SJSA1 (cell line): ENCODE measurements at places on chromosomes 1 and 21. TPM values are rescaled to one million over a fixed set of nuclear protein-coding genes. Genes with fewer than 3 reads are reported as not detected.

DNA sequence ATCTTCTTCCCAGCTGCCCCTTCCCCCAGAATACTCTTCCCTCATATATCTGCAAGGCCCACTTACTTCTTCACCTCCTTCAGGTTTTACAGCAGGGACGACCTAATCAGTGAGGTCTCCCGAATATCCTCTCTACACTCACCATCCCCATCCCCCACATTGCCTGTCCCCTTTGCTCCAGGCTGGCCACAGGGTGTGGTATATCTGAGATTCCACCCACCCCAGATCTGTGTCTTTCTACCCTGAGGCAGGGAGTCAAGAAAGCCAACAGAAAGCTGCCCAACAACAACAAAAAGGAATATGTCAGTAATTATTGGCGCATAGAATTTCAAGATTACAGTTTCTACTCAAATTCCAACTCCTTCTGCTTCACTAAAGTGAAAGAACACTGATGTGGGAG, 30.0 kb upstream of the OPRD1 start:
- no peaks in the 10 kb centered on the region for H3K27me3 ChIP-seq
- no peaks in the 10 kb centered on the region for H3K4me1 ChIP-seq
- no peak overlapping the region for H3K27ac ChIP-seq

GRCh38 chr1:189619682-189620332, 857.9 kb downstream of the BRINP3 start:
- no peaks in the 10 kb centered on the region for H3K36me3 ChIP-seq
- H3K27ac ChIP-seq = no peak overlapping the region
- H3K4me1 ChIP-seq = no peaks in the 10 kb centered on the region
- no peaks in the 10 kb centered on the region for H3K27me3 ChIP-seq
- H3K4me3 ChIP-seq = no peak overlapping the region

DNA sequence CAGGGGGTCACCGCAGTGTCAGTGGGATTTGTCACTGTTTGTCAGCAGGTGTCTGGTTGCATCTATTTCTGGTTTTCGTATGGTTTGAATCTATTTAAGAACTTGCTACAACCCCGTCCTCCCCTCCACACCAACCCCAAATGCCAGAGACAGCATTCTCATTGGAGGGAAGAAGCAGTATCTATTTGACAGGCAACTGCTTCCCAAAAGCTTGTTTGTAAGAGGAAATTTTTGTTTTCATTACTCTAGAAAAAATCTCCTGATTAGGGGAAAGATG, 54.4 kb downstream of the NR5A2 start:
- no peak overlapping the region for H3K27ac ChIP-seq
- DNase-seq = no peak
- no peaks in the 10 kb centered on the region for H3K4me1 ChIP-seq
- H3K4me3 ChIP-seq = no peak overlapping the region

DNA sequence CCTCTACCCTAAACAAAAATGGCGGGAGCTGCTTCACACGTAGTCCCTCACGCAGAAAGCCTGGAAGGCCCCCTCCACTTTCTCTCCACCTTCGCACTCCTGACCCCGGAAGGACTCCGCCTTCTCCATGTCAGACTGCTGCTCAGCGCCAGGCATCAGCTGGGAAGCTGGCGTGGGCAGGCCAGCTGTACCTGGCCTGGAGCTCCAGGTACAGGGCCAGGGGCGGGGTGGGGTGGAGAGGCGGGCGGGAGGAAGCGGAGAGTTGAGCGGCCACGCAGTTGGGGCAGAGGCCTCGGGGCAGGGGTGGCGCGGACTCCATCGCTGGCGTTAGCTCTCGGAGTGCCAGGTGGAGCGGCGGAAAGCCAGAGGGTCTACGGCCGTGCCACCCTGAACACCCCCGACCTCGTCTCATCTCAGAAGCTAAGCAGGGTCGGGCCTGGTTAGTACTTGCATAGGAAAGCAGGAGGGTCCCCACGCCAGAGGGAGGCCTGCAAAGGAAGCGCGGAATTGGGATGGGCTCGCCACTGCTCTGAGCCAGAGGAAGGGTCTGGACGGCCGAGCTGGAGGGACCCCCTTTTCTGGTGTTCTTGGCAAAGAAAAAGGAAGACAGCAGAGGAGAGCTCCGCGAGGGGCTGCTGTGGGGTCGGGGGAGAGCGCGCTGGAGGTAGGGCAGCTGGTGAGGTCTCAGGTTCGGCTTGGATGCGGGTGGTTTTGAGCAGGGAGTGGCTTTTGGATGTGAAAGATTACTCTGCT, at the start of gene MIGA1:
MIGA1 (plus strand) TSS at position 121 of the 753 bp plus-strand sequence. CDS start 3,604 bp downstream, outside the sequence.
- H3K36me3 ChIP-seq = peaks cover 15% of the 10 kb centered on the region
- H3K27me3 ChIP-seq = no peaks in the 10 kb centered on the region; the same call in 1 of the 2 replicates
- peak within 1 kb of the TSS; percentile 11 for H3K27ac ChIP-seq
- H3K4me1 ChIP-seq = peaks cover 9% of the 10 kb centered on the region

- no peaks in the 10 kb centered on the region for H3K36me3 ChIP-seq
- H3K4me1 ChIP-seq = no peaks in the 10 kb centered on the region
- no peak overlapping the region for H3K4me3 ChIP-seq
- no peak overlapping the region for H3K27ac ChIP-seq
- DNase-seq = peak; percentile 77
- peaks cover 4% of the 10 kb centered on the region; the same call in 1 of the 2 replicates for H3K27me3 ChIP-seq
Observed at GRCh38 chr1:64268653-64269557, 65.5 kb downstream of the UBE2U start.

DNA sequence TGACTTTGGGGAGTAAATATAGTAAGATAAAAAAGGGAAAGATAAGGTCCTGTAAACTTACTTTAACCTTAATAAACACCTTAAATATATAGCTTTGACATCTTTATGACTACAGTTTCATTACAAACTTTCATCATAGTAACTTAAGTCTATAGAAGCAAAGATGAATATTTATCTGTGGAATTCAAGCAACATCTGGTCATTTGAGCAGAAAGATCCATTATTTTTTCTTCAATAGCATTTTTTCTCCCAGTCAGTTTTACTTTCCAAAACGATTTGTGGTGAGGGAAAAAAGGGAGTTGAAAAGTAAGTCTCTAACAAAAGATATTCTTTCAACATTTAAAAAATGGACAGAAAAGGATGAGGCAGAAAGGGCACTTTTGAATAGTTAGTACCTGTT, 69.0 kb downstream of the HMCN1 start:
- peaks cover 9% of the 10 kb centered on the region for H3K4me1 ChIP-seq
- no peak for DNase-seq
- H3K36me3 ChIP-seq = no peaks in the 10 kb centered on the region
- no peak overlapping the region for H3K27ac ChIP-seq

DNA sequence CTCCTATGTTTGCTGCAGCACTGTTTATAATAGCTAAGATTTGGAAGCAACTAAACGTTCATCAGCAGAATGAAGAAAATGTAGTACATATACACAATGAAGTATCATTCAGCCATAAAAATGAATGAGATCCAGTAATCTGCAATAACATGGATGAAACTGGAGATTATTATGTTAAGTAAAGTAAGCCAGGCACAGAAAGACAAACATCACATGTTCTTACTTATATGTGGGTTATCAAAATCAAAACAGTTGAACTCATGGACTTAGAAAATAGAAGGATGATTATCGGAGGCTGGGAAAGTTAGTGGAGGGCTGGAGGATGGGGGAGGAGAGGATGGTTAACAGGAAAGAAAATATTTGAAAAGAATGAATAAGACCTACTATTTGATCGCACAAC, 1017.6 kb downstream of the KCNT2 start:
- no peaks in the 10 kb centered on the region for H3K36me3 ChIP-seq
- DNase-seq = no peak
- H3K27ac ChIP-seq = no peak overlapping the region
- no peaks in the 10 kb centered on the region for H3K4me1 ChIP-seq
- no peak overlapping the region for H3K4me3 ChIP-seq

GRCh38 chr21:42091899-42092508, 20.9 kb downstream of the UMODL1 start:
- peaks cover 20% of the 10 kb centered on the region for H3K4me1 ChIP-seq
- H3K4me3 ChIP-seq = no peak overlapping the region
- no peaks in the 10 kb centered on the region for H3K36me3 ChIP-seq

- peaks cover 33% of the 10 kb centered on the region for H3K4me1 ChIP-seq
- H3K36me3 ChIP-seq = peaks cover 2% of the 10 kb centered on the region
- H3K27me3 ChIP-seq = no peaks in the 10 kb centered on the region
- no peak overlapping the region for H3K4me3 ChIP-seq
Observed at GRCh38 chr1:11930571-11931445, 3.7 kb upstream of the PLOD1 start.

DNA sequence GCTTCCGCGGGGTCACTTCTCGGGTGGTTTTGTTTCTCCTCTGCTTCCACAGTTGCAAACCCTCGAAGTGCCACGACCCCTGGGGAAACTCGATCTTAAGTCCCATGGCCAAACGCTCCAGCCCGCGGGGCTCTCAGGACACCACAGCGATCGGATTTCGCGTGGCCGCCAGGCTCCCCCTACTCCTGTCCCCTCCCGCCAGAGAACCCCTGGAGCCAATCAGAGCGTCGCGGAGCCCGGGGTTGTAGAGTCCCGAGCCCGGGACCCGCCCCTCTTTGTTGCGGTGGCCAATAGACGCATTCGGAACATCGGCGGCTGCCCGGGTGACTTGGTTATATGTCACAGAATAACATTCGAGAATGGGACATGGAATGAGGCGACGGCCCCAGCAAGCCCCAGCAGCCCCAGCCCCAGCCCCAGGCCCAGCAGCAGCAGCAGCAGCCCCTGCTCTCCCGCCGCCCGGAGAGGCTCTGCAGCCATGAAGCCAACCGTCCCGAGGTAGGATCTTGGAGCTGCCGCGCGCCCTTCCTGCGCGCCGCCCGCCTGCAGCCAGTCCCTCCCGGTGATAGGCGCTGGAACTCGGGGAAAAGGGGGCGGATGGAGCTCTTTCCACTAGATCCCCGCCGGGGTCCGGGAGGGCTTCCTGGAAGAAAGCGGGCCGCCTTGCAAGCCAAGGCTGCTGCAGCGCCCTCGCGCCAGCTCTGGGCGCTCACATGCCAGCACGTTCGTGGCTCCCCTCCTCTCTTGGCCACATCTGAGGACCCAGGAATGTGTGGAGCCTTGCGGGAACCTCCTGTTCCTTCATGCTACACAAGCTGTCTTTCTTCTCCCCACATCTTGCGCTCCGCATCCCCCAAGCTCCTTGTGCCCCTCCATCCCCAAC, at the start of gene VASH2:
VASH2 (plus strand) TSS at position 299 of the 883 bp plus-strand sequence. CDS start 1,002 bp downstream, outside the sequence.
- peak within 1 kb of the TSS; percentile 43 for H3K4me3 ChIP-seq
- H3K27ac ChIP-seq = no peak within 1 kb of the TSS
- peak; percentile 86 for DNase-seq
- H3K36me3 ChIP-seq = no peaks in the 10 kb centered on the region
- no peaks in the 10 kb centered on the region for H3K27me3 ChIP-seq
- H3K4me1 ChIP-seq = peaks cover 17% of the 10 kb centered on the region

- 0 out of 2 replicates have a peak, but pooled peaks cover 8% of the 10 kb centered on the region for H3K36me3 ChIP-seq
- no peak overlapping the region for H3K27ac ChIP-seq
- H3K4me1 ChIP-seq = peaks cover 7% of the 10 kb centered on the region
- no peaks in the 10 kb centered on the region for H3K27me3 ChIP-seq
- H3K4me3 ChIP-seq = no peak overlapping the region
Observed at GRCh38 chr1:208129060-208129459, 115.1 kb downstream of the PLXNA2 start.

DNA sequence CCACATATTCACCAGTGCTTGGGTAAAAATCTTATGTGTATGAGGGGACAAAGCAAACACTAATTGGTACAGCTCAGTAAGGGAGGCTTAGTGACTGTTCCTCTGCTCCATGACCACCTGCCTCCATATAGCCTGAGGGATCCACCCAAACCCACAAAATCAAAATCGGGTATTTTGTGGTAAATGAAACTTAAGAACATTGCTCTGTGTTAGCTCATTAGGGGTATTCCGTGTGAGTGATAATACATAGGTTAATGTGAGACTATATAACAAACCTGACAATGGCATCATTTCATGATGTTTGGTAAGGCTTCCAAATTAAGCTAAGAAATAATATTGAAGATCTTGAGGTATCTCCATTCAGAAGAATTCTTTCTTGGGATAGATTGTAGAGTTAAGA, 25.8 kb downstream of the COL9A2 start:
- DNase-seq = no peak
- H3K4me3 ChIP-seq = no peak overlapping the region
- peaks cover 75% of the 10 kb centered on the region for H3K36me3 ChIP-seq
- no peak overlapping the region for H3K27ac ChIP-seq
- H3K27me3 ChIP-seq = no peaks in the 10 kb centered on the region

DNA sequence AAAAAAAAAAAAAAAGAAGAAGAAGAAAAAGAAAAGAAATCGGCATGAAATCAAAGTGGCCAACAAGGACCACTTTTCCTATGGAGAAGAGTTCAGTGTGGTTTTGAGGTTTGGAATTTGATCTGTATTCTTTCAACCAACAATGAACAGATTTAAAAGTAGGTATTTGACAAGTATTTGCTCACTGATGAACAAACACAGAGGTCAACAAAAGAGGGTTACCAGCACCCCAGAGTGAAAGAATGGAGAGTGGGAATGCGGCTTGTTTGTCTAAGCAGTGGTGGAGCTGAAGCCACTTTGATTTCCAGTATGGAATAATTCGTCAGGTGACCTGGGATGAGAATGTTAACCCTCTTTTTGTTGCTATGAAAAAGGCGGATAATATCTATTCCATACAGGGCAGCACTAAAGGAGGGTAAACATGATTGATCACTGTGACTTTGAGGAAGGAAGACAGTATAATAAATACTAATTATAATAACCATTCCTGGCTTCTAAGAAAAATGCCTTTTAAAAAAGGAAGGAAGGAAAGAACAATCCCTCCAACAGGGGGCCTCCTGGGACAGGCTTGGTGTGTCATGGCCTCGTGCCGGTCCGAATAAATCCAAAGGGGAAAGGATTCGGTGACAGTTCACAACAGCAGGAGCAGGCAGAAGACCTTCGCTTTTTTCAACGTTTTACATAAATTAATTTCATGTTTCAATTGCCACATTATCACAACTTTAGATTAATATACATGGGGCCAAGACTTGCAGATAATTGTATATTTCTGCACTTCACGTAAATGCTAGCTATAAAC, 37.2 kb upstream of the SIM2 start:
- no peak overlapping the region for H3K4me3 ChIP-seq
- H3K36me3 ChIP-seq = no peaks in the 10 kb centered on the region
- no peaks in the 10 kb centered on the region for H3K4me1 ChIP-seq
- no peak overlapping the region for H3K27ac ChIP-seq

DNA sequence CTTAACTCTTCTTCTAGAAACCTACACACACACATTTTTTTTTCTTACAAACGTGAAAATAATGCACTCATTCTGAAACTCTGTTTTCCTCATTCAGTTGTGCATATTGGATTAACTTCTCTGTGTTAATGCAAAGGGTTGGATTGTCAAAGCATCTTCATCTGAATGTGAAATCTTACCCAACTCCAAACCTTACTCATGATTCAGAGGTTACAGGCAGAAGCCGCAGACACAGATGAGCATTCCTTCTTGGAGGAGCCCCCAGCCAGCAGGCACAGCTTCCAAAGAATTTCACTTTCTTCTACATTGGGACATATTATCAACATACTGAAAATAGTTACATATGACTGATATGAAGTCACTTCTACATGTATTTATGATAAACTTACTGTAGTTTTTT, 15.7 kb downstream of the PATJ start:
- no peaks in the 10 kb centered on the region for H3K36me3 ChIP-seq
- no peaks in the 10 kb centered on the region for H3K4me1 ChIP-seq
- DNase-seq = no peak
- no peak overlapping the region for H3K4me3 ChIP-seq
- H3K27ac ChIP-seq = no peak overlapping the region

Gene KIF14
- 27.8 and 32.2 TPM in 2 replicates for total RNA-seq

Gene B3GALT5
- 0.76 and 1.2 TPM in 2 replicates for total RNA-seq

Gene HSF2BP
- total RNA-seq = 1.6 and 2.8 TPM in 2 replicates

Gene OLIG2
- not detected in 2 replicates for total RNA-seq

Gene ANGPTL3
- not detected in 2 replicates for total RNA-seq
